Activated naive CD8-positive, alpha-beta T cell treated with anti-CD3 and anti-CD28 coated beads, Interleukin-2, amount 50 U/mL, for 16 hours (primary cell): ENCODE measurements at places on chromosomes 6 and 20.

DNA sequence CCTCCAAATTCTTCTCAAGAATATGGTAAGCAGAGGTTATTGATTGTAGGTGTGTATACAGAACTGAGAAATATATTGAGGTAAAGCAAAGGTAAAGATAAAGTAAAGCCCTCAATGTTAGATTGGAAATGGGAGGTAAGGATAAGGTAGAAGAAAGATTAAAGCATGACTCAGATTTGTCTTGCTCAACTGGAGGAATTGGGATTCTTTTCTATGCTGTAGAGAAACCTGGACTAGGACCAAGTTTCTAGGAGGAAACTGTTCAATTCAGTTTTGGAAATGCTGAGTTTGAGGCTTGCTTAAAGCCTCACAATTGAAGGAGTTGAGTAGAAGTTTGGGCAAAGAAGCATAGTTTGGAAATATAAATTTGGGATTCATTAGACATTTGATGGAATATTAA lies 634.0 kb upstream of the PTCHD4 start:
- DNase-seq, result no peak

GRCh38 chr6:97129106-97129505 lies 153.9 kb downstream of the MMS22L start:
- DNase-seq, result no peak

DNA sequence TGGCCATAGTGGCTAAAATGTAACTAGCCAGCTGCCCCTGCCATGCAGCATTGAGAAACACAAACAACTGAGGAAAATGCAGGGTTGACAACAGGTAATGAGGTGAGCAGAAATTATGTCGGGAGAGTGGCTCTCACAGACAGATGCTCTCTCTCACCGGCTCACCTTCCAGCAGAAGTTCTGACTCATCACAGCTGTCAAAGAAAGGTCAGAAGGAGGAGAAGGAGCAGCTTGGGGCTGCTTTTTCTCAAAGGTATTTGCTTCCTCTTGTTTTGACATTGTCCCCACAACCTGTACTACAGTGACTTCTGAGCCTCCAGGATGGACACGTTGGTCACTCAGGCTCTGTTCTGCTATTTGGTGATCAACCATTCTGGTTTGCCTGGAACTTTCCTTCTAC lies 190.5 kb upstream of the HEY2 start:
- DNase-seq, result no peak

GRCh38 chr6:7803214-7803613 lies 77.3 kb downstream of the BMP6 start:
- DNase-seq, result no peak

- no peak for DNase-seq
Observed at GRCh38 chr6:72963946-72964345, 261.4 kb downstream of the KHDC1L start.

DNA sequence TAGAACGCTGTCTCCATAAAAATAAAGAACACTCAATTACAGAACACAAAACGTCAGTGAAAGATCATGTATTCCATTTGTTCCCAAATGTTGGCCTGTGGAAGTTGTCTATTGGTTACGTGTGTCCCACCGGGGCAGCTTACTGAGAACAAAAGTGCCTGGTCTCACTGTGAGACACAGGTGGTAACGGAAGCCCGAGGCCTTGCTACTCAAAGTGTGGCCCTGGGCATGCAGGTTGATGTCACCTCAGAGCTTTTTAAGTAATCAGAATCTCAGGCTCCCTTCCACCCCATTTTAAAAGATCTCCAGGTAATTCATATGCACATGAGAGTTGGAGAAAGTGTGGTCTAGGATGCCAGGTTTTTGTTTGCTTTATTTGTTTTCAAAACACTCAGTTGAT lies 422.5 kb upstream of the OPRM1 start:
- no peak for DNase-seq

GRCh38 chr6:32472781-32473375 lies 33.2 kb downstream of the HLA-DRA start:
- no peak for DNase-seq

DNA sequence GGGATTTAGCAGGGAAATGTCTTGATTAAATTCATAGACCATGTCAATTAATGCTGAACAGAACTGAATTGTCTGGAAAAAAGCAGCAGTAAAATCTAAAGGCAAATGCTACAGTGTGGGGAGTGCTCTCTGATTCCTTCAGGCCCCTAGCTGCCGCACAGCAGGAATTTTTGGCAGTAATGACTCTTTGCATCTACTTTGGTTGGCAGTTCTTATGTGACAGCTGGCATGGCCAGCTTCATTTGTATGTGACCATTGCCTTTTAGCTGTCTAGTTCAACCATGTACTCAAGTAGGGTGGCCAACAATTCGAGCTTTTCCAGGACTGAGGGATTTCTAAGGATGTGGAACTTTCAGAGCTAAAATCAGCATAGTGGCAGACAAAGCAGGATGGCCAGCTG lies 499.1 kb upstream of the MAN1A1 start:
- DNase-seq, result no peak

GRCh38 chr20:48632825-48633619 lies 194.8 kb downstream of the PREX1 start:
- no peak for DNase-seq

DNA sequence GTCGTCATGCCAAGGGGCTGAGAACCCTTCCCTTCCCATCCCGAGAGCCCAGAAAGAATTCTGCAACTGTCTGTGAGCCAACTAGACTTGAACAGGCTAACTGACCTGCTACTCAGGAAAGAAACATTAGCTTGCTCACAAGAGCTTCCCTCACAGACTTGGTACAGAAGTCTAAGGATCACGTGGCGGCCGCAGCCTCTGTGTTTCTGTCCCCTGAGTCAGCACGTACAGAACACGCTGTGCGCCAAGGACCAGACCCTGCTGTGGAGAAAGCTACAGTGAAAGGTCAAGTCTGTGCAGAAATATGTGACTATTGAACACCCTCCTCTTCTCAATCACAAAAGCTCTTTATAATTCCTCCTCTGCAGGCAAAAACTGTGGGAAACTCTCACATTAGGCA lies 151.3 kb upstream of the QKI start:
- DNase-seq, result no peak

- DNase-seq, result no peak
Observed at GRCh38 chr6:147950623-147950987, 392.0 kb upstream of the SASH1 start.

DNA sequence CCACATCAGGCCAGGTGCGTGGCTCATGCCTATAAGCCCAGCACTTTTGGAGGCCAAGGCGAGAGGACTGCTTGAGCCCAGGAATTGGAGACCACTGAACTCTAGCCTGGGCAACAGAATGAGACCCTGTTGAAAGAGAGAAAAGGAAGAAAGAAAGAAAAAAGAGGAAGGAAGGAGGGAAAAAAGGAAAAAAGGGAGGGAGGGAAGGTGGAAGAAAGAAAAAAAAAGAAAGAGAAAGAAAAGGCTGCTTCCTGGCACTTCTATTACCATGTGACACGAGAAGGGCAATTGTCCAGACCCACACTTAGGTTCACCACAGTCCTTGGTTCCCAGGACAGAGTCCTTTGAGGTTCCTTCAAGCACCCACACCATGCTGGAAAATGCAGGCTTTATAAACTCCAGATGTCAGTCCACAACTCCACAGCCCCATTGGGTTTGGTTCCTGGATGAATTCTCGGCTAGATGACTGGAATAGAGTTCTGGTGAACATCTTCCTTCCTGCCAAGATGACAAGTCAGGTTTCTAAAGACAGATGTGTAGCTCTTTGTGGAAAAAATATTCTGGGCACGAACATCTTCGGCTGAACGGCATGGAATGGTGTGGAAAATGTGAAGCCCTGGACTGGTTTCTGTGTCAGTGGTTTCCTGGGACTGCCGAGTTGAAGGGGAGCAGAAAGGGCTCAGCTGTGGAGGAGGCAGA lies 32.5 kb downstream of the NT5E start:
- no peak for DNase-seq

DNA sequence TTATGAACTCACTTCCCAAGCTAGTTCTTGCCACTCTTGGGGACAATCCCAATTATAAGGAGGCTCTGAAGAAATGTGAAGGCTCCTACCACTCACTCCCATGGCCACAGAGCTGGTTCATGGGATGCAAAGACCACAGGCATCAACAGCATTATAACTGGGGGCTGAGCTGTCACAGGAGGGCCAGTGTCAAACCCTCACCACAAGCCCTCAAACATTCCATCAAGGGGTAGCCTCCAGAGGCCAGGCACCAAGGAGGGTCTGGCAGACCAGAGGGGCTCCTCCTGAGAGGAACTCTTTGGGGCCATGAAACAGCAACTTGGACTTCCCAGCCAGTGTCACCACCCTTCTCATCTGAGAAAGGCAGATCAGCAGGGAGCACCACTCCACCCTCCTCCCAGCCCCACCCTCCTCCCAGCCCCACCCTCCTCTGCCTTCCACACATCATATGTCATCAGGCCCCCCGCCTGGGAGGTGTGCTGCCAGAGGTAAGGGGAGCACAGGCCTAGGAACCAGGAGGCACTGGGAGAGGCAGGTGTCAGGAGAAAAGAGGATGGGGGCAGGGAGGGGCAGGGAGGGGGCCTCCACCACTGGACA lies 1.2 kb upstream of the TSPO2 start:
- DNase-seq, result no peak

DNA sequence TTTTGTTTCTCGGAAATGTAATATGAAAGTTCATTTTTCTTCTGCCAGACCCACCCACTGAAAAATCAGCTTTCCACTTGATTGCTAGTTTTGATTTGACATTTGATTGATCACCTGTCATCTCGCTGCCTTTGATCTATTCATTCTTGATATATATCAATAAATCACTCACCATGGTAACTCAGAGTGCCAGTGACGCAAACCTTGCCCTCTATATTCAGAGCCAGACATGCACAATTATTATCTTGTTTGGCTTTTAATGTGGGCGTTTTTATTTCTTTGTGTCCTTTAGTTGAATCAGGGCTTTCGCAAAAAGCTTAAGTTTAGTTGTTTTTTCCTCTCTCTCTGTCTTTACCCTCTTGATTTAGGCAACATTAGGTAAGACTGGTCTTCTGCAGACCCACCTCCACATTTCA lies 2.0 kb downstream of the TSHZ2 start:
- no peak for DNase-seq

DNA sequence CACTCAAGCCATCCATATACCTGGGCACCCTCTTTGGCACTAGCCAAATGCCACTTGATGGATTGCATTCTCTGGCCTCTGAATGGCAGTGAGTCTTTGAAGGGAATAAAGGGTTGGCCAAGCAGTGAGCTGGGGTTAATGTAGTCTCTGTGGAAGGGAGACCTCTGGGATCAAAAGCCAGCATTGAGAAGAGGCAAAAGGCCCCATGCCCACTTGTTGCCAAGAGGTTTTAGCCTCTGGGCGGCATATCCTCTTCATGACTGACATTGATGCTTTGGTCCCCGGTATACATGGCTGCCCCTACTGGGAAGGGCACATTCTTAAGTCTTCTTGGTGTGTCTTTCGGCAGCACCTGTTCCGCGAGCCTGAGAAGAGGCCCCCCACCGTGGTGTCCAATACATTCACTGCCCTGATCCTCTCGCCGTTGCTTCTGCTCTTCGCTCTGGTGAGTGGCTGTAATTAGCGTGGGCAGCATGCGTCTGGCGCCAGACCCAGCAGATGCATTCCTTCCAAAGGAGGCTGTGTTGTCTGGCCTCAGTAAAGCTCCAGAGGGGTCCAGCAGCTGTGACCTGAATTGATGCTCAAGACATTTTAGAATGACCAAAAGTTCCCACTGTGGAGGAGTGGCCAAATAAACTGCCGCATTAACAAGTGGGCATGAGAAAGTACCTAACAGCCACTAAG lies 29.5 kb downstream of the GHRH start:
- no peak for DNase-seq

GRCh38 chr20:54456961-54457360 lies 18.4 kb upstream of the DOK5 start:
- no peak for DNase-seq

DNA sequence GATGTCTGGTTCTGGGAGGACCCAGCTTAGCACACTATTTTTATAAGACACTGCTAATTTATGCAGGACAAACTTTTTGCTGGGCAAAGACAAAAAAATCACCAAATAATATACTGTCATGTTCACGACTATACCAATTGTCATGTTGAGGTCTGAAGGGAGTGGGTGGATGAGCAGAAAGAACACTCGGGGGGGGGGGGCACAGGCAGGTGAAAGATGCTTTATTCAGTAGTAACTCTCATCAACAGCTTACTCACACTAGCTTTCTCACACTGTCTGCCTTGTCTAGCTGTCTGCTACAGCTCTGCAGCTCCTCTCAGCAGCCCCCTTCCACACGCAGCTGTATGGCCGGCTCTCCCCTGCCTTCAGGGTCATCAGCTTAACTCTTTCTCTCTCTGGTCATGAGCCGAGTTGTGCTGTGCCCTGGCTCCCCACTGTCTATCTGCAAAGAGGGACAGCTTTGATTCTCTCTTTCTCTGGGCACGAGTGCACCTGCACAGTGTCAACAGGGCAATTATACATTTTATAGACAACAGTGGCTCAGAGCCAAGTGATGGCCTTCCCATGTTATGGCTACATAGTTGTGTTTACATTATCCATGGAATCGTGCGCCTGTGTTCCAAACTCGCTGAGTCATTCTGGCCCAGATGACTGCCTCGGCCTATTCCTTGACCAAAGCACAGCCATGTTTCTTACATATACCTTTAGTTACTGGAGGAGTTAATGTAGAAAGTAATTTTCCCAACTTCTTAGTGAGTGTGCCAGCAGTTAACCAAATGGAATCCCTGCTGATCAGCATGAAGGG lies 187.7 kb upstream of the PRSS16 start:
- no peak for DNase-seq

DNA sequence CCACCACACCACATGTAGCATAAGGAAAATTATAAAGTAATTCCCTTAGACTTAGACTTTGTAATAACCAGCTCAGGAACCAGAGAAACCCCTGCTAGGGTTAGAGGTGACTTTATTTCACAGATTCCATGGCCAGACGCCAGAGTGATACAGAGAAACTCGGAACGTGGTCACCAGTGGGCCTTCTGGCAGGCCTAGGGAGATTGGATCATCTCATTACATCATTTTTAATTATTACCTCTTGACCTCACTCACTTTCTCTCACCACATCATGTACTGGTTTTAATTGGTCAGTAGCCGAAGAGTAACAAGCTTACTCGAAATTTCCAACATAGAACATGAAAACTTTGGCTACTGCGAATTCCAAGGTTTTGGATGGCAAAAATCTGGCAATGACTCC lies 72.9 kb downstream of the BMP6 start:
- no peak for DNase-seq

GRCh38 chr20:4633780-4634179 lies 87.9 kb upstream of the PRND start:
- DNase-seq, result no peak

DNA sequence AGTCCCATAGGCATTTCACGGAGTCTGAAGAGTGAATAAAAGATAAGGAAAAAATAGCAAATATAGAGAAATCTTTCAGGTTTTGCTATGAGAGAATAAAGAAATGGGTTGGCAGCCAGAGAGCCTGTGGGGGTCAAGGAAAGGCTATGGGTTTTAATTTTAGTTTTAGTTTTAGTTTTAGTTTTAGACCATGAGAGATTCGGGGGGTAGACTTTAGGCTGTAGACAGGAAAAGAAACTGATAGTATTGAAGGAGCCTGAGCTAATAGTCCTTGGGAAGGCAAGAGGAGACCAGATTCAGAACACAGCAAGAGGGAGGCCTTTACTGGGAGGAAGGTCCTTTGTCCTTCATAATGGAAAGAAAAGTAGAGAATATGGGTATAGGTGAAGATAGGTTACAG lies 19.3 kb downstream of the DOP1A start:
- DNase-seq, result no peak

- no peak for DNase-seq
Observed at GRCh38 chr20:47358672-47359529, 2.4 kb upstream of the ZMYND8 start.

- no peak for DNase-seq
Observed at GRCh38 chr6:12962987-12963386, 246.4 kb downstream of the PHACTR1 start.

GRCh38 chr6:88563277-88563625 lies 397.1 kb upstream of the CNR1 start:
- DNase-seq, result no peak
